ENCODE measurements at places on chromosomes 7 and 10.

- DNase-seq = no peak
Observed at GRCh38 chr10:126833542-126833941, 71.7 kb upstream of the DOCK1 start.

GRCh38 chr10:12843296-12843945 lies 158.1 kb downstream of the CCDC3 start:
- DNase-seq = no peak

DNA sequence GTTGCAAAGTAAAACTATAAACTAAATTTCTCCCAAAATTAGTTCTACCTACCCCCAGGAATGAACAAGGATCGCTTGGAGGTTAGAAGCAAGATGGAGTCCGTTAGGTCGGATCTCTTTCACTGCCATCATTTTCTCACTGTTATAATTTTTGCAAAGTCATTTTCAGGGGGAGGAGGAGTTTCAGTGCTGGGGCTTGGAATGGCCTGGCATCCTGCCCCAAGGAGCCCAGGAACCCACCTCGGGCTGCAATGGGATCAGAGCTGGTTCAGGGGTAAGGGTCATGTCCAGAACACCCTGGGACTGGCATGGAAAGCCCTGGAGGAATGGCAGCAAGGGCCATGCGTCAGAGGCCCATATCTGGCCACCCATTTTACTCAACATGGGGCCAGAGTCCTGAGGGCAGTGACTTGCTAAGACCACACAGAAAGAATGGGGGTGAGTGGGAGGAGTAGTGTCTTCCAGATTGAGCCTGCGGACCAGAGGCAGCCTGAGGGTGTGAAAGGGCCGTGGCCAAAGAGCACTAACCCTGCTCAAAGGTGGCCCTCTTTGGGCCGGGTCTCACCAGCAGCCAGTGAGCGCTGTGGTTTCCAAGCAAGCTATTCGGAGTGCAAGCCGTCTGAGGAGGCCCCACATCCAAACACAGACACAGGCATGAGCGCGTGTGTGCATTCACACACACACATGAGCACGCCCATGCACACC lies 31.8 kb downstream of the GPRIN2 start:
- DNase-seq = no peak

DNA sequence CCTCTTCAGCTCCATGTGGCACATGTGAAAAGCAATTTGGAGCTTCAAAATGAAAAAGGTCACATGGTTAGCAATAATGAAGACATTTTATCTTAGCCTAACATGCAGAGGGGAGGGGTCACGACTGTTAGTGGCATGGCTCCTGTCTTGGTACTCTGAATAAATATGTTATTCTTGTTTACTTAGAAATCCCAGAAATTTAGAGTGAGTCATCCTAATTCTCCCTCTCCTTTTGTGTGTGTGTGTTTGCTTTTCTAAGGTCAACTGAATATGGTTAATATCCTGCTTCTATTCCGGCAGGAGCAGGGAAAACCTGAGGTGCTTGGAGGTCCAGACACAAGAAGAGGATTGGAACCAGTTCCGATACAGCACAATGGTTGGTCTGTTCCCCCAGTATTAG lies 17.6 kb downstream of the BCCIP start:
- no peak for DNase-seq

DNA sequence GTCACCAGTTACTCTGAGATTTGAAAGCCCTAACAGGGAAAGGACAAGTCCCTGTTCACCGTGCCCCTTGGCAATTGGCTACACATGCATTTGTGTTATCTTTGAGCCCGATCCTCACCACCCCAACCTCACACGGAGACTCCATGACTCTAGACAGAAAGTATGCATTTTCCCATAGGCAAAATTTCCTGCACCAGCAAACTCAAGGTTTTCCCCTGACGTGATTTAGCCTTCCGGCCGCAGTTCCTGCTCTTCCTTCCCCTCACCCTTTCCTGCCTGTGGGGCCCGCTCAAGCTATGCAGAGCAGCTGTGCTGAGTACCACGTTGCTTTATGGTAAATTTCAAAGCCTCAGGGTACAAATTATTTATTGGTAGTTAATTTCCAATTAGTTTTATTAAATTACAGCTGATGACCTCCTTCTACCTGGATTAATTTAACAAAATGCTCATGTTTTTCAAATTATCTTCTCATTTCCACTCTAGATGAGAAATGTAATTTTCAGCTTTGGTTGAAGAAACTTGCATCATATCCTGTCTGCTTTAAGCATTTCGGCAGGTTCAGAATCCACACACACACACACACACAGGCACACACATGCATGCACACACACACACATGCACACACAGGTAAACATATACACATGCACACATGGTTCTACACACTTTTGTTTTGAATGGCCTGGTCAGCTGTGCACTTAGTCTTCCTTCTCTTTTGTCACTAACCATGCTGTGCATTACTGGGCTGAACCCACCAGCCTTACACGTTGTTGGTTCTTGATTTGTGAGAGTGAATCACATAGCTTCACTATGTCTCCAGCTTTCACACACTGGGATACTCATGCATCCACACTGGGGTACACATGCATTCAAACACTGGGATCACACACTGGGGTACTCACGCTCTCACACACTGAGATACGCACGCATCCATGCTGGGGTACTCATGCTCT lies 283.1 kb upstream of the PITRM1 start:
- no peak for DNase-seq

DNA sequence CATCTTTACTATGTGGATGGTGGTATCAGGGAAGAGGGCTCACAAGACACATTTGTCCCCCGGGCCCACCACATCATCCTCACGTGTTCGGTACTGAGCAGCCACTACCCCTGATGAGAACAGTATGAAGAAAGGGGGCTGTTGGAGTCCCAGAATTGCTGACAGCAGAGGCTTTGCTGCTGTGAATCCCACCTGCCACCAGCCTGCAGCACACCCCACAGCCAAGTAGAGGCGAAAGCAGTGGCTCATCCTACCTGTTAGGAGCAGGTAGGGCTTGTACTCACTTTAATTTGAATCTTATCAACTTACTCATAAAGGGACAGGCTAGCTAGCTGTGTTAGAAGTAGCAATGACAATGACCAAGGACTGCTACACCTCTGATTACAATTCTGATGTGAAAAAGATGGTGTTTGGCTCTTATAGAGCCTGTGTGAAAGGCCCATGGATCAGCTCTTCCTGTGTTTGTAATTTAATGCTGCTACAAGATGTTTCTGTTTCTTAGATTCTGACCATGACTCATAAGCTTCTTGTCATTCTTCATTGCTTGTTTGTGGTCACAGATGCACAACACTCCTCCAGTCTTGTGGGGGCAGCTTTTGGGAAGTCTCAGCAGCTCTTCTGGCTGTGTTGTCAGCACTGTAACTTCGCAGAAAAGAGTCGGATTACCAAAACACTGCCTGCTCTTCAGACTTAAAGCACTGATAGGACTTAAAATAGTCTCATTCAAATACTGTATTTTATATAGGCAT lies 9.1 kb upstream of the CSGALNACT2 start:
- DNase-seq = no peak

DNA sequence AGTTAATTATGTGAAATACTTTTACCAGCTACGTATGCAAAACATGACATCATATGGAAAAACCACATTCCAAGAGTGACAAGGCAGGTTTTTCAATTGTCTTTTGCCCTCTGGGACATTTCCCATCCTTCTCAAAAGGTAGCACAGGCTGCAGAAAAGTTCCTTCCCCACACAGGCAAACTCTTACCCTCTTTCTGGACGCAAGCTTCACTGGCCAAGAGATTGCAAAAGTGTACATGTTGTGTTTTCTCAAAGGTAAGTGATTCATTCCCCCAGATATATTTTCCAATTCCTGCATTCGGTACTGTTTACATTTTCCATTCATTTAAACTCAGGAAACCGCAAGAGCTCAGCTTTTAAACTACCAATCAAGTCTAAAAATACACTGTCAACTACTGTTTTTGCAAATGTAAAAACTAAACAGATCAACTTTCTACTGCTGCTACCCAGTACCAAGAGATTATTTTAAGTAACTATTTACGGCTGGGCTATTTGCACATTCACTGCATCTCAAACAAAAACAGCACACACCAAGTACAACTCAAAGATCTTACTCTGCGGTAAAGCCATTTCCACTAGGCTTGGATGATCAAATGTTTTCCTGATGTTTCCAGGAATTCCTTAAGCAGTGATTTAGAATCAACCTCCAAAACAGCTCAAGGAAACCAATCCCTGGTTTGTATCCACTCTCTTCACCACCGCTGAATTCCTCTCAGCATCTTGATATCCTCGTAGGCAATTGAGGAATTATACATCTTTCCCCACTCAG lies 233.6 kb upstream of the CCDC6 start:
- no peak for DNase-seq

DNA sequence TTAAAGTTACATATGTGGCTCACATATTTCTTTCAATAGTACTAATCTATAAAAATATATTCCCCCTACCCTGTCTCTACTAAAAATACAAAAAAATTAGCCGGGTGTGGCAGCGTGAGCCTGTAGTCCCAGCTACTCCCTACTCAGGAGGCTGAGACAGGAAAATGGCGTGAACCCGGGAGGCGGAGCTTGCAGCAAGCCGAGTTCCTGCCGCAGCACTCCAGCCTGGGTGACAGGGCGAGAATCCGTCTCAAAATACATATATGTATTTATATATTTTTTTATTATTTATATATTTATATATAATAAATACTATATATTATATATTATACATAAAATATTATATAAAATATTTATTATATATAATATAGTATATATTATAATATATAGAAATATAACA lies 69.7 kb upstream of the GRM3 start:
- no peak for DNase-seq

- no peak for DNase-seq
Observed at GRCh38 chr10:105834261-105835059, 1193.4 kb downstream of the SORCS3 start.

- DNase-seq = no peak
Observed at GRCh38 chr10:44724415-44725174, 186.5 kb upstream of the TMEM72 start.

DNA sequence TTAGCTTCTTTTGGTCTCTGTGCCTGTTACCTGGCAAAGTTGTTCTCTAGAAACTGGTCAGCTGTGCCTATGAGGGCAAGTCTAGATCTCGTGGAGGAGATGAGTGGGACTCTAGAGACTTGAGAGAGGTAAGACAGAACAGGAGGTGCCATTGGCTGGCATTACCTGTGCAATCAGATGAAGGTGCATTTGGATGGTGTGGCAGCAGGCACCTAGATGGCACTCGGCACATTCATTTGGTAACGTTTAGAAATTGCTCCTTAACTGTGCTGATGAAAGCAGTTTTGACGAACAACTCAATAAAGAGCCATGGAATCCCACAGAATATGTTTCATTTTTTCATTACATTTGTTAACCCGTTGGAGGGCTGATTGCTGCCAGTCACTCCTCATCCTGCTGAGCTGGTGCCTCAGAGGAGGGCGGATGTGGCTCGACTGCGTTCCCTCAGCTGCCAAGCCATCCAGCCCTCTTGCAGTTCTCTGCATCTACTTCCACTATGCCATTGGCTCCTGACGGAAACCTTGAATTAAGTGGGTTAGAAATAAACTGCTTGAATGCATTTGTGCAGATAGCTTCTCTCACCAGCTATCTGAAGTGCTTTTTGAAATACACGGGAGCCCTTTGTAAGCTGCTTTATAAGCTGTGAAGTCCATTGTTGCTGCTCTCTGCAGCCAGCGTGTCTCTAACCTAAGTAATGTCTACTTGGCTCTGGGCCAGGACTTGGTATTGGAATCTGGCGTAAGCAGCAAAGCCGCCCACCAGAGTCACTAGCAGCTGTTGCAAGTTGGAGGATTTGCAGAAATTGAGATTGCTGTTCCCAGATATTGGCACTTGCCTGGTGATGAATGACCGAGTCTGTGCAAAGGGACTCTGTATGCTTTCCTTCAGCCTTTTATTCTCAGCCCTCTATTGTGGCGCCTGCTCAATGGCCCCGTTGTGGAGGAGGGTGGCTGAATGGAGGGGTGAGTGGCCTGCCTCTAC lies 87.4 kb downstream of the LRRC4 start:
- peak; percentile 78 for DNase-seq

DNA sequence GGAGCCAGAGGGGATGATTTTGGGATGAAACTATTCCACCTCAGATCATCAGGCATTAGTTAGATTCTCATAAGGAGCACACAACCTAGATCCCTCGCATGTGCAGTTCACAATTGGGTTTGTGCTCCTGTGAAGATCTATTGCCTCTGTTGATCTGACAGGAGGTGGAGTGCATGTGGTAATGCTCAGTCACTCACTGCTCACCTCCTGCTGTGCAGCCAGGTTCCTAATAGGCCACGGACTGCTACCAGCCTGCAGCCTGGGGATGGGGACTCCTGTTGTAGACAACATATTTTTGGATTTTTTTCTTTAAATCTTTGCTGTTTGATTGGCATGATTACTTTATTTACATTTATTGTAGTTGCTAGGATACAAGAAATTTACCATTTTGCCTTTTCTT lies 765.0 kb downstream of the INHBA start:
- no peak for DNase-seq

DNA sequence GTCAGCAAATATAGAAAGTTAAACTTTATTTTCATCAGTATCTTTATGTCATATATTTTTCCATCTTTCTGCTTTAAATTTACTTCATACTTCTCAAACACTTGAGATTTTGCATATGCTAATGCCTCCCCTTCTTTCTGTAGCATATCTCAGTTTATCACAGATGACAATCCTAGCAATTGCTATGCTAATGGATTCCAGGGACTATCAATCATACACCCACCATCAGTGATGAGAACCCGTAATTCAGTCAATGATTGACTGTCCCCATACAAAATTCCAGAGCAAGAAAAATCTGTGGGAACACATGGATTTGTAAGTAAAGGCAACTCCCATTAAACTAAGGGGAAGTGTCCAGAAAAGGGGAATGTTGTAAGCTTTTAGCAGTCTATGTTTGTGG lies 432.4 kb upstream of the SEMA3D start:
- no peak for DNase-seq

DNA sequence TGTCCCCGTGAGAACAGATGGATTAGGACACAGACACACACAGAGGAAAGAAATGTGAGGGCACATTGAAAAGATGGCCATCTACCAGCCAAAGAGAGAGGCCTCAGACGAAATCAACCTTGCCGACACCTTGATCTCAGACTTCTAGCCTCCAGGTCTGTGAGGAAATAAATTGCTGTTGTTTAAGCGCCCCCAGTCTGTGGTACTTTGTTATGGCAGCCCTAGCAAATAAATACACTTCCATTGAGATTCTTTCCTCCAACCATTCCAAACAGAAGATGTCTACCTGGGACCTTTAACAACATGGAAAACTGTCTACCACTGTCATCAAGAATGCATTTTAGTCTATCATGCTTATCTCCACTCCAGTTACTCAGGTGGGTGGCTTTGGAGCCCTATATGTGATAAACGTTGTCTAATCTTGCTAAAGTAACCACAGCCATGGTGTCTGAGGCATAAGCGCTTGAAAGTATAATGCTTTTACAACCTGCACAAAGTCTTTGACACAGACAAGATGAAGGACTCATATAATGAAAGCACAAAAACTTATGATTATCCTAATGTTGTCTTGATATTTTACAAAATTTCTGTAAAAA lies 244.3 kb downstream of the MTERF1 start:
- no peak for DNase-seq
